A549 treated with CORT108297 at 1 μM for 4 hours (cell line): ENCODE measurements at places on chromosomes 4 and X. TPM values are rescaled to one million over a fixed set of nuclear protein-coding genes. Genes with fewer than 3 reads are reported as not detected.

The ZNF732 gene
- total RNA-seq: not detected in 5 replicates

The POF1B gene
- total RNA-seq: 2.4 to 3.3 TPM (median 2.5 TPM) in 5 replicates

The CACNA1F gene
- total RNA-seq: not detected in 5 replicates

The SPARCL1 gene
- not detected in 5 replicates for total RNA-seq

The NDNF gene
- not detected in 5 replicates for total RNA-seq

The MSX1 gene
- 5.6 to 11.8 TPM (median 9.9 TPM) in 5 replicates for total RNA-seq

The GABRG1 gene
- total RNA-seq: not detected in 5 replicates

The EDA2R gene
- 11.3 to 14.6 TPM (median 13.5 TPM) in 5 replicates for total RNA-seq

The DCAF4L1 gene
- 0.08 to 0.28 TPM (median 0.12 TPM) in 5 replicates for total RNA-seq

The STK26 gene
- total RNA-seq: 8.3 to 12.1 TPM (median 9.9 TPM) in 5 replicates

The CLNK gene
- not detected in 5 replicates for total RNA-seq

The TXK gene
- total RNA-seq: 0.07 to 0.35 TPM (median 0.15 TPM) in 5 replicates

The KLKB1 gene
- total RNA-seq: 0.07 TPM in 1 of 5 replicates, not detected in the others

The TLR10 gene
- total RNA-seq: 0.03 to 0.07 TPM (median 0.04 TPM) in 4 of 5 replicates, not detected in the other

The PABPC5 gene
- 0.06 TPM in 1 of 5 replicates, not detected in the others for total RNA-seq

The IL3RA gene
- 0.10 to 0.38 TPM (median 0.17 TPM) in 5 replicates for total RNA-seq

The SPANXB1 gene
- 2.0 to 3.0 TPM (median 3.0 TPM) in 5 replicates for total RNA-seq

The RAB9B gene
- 0.02 to 0.05 TPM (median 0.03 TPM) in 3 of 5 replicates, not detected in the others for total RNA-seq

The KLHL13 gene
- total RNA-seq: 0.21 to 0.31 TPM (median 0.23 TPM) in 5 replicates

The CCDC110 gene
- total RNA-seq: 0.04 to 0.09 TPM (median 0.07 TPM) in 3 of 5 replicates, not detected in the others

The PARM1 gene
- total RNA-seq: 0.47 to 0.75 TPM (median 0.68 TPM) in 5 replicates

The TMEM31 gene
- not detected in 5 replicates for total RNA-seq

The VBP1 gene
- 49.8 to 71.0 TPM (median 51.6 TPM) in 5 replicates for total RNA-seq

The LRIT3 gene
- 0.02 to 0.07 TPM (median 0.05 TPM) in 4 of 5 replicates, not detected in the other for total RNA-seq

The GYPA gene
- total RNA-seq: not detected in 5 replicates

The SPON2 gene
- total RNA-seq: 0.10 to 0.47 TPM (median 0.20 TPM) in 5 replicates

The ETDA gene
- not detected in 5 replicates for total RNA-seq

The UGT2B17 gene
- total RNA-seq: not detected in 5 replicates

The QRFPR gene
- total RNA-seq: 0.07 to 0.08 TPM in 2 of 5 replicates, not detected in the others

The MAB21L2 gene
- not detected in 5 replicates for total RNA-seq

The ITM2A gene
- not detected in 5 replicates for total RNA-seq

The GAGE2A gene
- not detected in 5 replicates for total RNA-seq

The USP26 gene
- not detected in 5 replicates for total RNA-seq

The RPA4 gene
- total RNA-seq: 0.15 to 0.41 TPM (median 0.29 TPM) in 5 replicates

The UGT2B15 gene
- 0.05 to 0.07 TPM (median 0.05 TPM) in 4 of 5 replicates, not detected in the other for total RNA-seq

The SMIM10L2A gene
- total RNA-seq: 0.10 to 0.26 TPM (median 0.18 TPM) in 5 replicates

The C4orf36 gene
- total RNA-seq: 0.88 to 1.6 TPM (median 1.4 TPM) in 5 replicates
